ENCODE measurements at places on chromosomes 12 and 14. TPM values are rescaled to one million over a fixed set of nuclear protein-coding genes. Genes with fewer than 3 reads are reported as not detected.

Gene PSMA6
- 183 TPM for polyA plus RNA-seq

Gene GNG2
- 68.9 TPM for polyA plus RNA-seq

Gene HCAR2
- polyA plus RNA-seq: 0.19 TPM

Gene C12orf56
- polyA plus RNA-seq: 0.96 TPM

Gene TAMALIN
- 16.8 TPM for polyA plus RNA-seq

Gene PLBD1
- polyA plus RNA-seq: 36.5 TPM

Gene PKP2
- polyA plus RNA-seq: 21.5 TPM

Gene FOXG1
- not detected for polyA plus RNA-seq

Gene GLT8D2
- 13.7 TPM for polyA plus RNA-seq

Gene PZP
- polyA plus RNA-seq: 0.87 TPM

Gene C1R
- polyA plus RNA-seq: 275 TPM

Gene KLRK1
- polyA plus RNA-seq: 0.68 TPM

Gene TPPP2
- 4.4 TPM for polyA plus RNA-seq

Gene CLEC9A
- polyA plus RNA-seq: 0.22 TPM

Gene SPTB
- polyA plus RNA-seq: 11.1 TPM

Gene TAS2R19
- polyA plus RNA-seq: 1.2 TPM

Gene SDS
- polyA plus RNA-seq: 0.14 TPM

Gene PTPN21
- polyA plus RNA-seq: 28.8 TPM

Gene PLEKHH1
- 81.2 TPM for polyA plus RNA-seq

Gene KCNA5
- polyA plus RNA-seq: 1.9 TPM

Gene GDF11
- 21.1 TPM for polyA plus RNA-seq

Gene B4GALNT1
- polyA plus RNA-seq: 0.99 TPM

Gene PLEK2
- 1.4 TPM for polyA plus RNA-seq

Gene FGF6
- polyA plus RNA-seq: not detected

Gene GDF3
- polyA plus RNA-seq: 0.25 TPM

Gene PLEKHA5
- polyA plus RNA-seq: 101 TPM

Gene ACRBP
- polyA plus RNA-seq: 4.4 TPM

Gene SLC6A13
- 47.4 TPM for polyA plus RNA-seq

Gene TAS2R8
- not detected for polyA plus RNA-seq

Gene NEDD8
- 226 TPM for polyA plus RNA-seq

Gene PMEL
- 4.2 TPM for polyA plus RNA-seq

Gene ITFG2
- 44.1 TPM for polyA plus RNA-seq

Gene ERBB3
- 103 TPM for polyA plus RNA-seq

Gene ZDHHC22
- 0.70 TPM for polyA plus RNA-seq

Gene C12orf50
- 0.47 TPM for polyA plus RNA-seq

Gene CHURC1
- 54.4 TPM for polyA plus RNA-seq

Gene SLC6A15
- 0.82 TPM for polyA plus RNA-seq

Gene MYF5
- not detected for polyA plus RNA-seq

Gene IAPP
- not detected for polyA plus RNA-seq

Gene ESPL1
- polyA plus RNA-seq: 8.1 TPM

Gene CEBPE
- 0.50 TPM for polyA plus RNA-seq

Gene SPTSSA
- polyA plus RNA-seq: 22.7 TPM

Gene HNF1A
- 20.9 TPM for polyA plus RNA-seq

Gene AQP6
- 0.94 TPM for polyA plus RNA-seq

Gene CISTR
- polyA plus RNA-seq: not detected

Gene SIX6
- not detected for polyA plus RNA-seq

Gene PRH2
- polyA plus RNA-seq: 0.29 TPM

Gene LTB4R2
- 1.7 TPM for polyA plus RNA-seq

Gene SLC5A8
- polyA plus RNA-seq: 25.2 TPM

Gene KRT73
- polyA plus RNA-seq: not detected
